NCI-H460 (cell line): ENCODE measurements at places on chromosomes 16 and 17. TPM values are rescaled to one million over a fixed set of nuclear protein-coding genes. Genes with fewer than 3 reads are reported as not detected.

The NETO2 gene
- 80.8 and 99.4 TPM in 2 replicates for total RNA-seq

The ALOX15B gene
- not detected in 2 replicates for total RNA-seq

The ACSM2A gene
- not detected in 2 replicates for total RNA-seq

The KRT23 gene
- total RNA-seq, result 0.07 TPM in 1 of 2 replicates, not detected in the other

The EMC6 gene
- 53.1 and 61.6 TPM in 2 replicates for total RNA-seq

The MMP2 gene
- total RNA-seq, result 0.27 TPM in 1 of 2 replicates, not detected in the other

The FAHD1 gene
- 29.2 and 33.0 TPM in 2 replicates for total RNA-seq

The OR1A1 gene
- total RNA-seq, result not detected in 2 replicates
